ENCODE measurements at places on chromosomes 16 and 17.

DNA sequence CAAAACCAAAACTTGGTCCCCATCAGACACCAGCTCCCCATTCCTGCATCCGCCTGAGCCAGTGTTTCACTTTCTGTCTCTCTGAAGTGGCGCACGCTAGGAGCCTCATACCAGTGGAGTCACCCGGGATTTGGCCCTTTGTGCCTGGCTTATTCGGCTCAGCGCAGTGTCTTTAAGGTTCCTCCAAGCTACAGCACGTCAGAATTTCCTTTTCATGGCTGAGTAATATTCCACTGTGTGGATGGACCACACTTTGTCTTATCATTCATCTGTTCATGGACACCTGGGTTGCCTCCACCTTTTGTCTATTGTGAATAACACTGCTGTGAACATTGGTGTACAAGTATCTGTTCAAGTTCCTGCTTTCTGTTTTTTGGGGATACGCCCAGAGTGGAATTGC is 45.2 kb upstream of the CHMP6 start:
- no peak for DNase-seq

- no peak for DNase-seq
These were observed 5.3 kb downstream of the ANKRD11 start for GRCh38 chr16:89484923-89485679.

DNA sequence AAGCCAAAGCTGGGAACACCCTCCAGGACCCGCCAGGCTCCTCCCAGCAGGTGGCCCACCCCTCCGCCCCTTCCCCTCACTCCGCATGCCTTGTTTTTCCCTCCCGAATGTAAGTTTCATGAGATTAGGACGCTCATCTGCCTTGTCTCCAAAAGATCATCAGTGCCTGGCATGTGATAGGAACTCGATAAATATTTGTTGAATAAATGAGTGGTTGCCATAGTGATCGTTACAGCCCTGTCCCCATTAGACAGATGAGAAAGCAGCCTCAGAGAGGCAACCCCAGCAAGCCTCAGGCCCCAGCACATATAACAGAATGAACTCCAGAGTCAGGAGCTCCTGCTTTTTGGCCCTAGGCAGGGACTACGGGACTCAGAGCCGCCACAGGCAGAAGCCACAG is 5.0 kb downstream of the CAMKK1 start:
- no peak for DNase-seq

DNA sequence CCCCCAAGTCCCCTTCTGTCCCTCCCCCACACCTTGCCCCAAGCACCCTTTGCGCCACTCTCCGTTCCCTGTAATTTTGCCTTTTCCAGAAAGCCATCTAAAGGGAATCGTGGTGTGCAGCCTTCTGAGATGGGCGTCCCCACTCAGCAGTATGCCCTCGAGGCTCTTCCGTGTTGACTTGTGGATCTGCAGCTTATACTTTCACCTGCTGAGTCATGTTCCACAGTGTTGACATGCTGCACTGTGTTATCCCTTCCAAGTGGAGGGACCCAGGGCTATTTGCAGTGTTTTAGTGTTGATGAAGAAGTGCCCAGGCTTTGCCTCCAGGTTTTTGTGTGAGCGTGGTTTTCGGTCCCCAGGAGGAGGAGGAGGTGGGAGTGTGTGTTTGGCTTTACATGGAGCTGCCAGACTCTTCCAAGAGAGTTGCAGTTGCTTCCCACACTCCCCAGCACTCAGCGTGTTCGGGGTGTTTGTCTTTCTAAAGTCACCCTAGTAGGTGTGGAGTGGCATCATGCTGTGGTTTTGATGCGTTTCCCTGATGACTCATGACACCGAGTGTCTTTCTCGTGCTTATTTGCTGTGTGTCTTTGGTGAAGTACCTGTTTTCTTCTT is 32.1 kb upstream of the JPT2 start:
- DNase-seq, result peak; percentile 39

- no peak for DNase-seq
These were observed 394.9 kb upstream of the SALL1 start for GRCh38 chr16:51545951-51546350.

All from foreskin fibroblast (primary cell).